Ascending aorta (tissue), 2 donors: ENCODE measurements at places on chromosomes 4 and X. TPM values are rescaled to one million over a fixed set of nuclear protein-coding genes. Genes with fewer than 3 reads are reported as not detected.

COL25A1 gene
- 5.6 TPM for total RNA-seq

SMS gene
- 35.1 TPM for total RNA-seq

DNA sequence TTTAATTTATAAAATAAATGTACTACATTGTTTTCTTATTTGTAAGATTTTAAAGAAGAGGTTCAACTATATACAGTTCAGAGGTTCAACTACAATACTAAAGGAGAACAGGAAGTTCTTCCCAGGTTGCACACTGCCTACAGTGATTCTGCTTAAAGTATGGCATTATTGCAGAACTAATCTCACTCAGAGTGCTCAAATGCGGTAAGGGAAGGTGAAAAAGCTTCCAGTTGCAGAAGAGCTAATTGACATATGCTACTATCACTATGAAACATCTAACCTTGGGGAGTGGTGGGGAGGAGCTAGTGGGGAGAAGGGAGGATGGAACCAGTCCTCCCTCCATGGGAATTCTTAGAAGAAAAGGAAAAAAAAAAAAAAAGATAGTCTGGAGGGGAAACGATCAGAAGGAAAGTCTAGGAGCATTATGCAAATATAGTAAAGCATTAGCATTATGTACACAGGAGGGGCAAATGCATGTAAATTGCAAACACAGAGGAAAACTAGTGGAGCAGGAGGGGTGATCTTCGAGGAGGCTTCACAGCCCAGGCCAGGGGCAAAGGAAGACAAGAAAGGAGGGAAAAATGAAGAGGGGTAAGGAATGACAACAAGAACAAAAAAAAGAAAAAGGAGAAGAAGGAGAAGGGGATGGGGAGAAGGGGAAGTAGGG is 32.0 kb upstream of the MMAA start:
- no peaks in the 10 kb centered on the region for H3K27me3 ChIP-seq
- DNase-seq: no peak
- no peak overlapping the region for H3K27ac ChIP-seq
- no peaks in the 10 kb centered on the region for H3K4me1 ChIP-seq

- DNase-seq: no peak
- no peak overlapping the region for H3K4me3 ChIP-seq
- H3K27ac ChIP-seq: no peak overlapping the region
- no peaks in the 10 kb centered on the region for H3K4me1 ChIP-seq
These were observed 110.3 kb downstream of the DRD5 start for GRCh38 chr4:9891740-9892139.

GRCh38 chr4:182921608-182922007 is 4.4 kb upstream of the DCTD start:
- no peaks in the 10 kb centered on the region for H3K36me3 ChIP-seq
- no peak overlapping the region for H3K4me3 ChIP-seq
- H3K4me1 ChIP-seq: no peaks in the 10 kb centered on the region
- H3K27ac ChIP-seq: no peak overlapping the region
- DNase-seq: no peak
